ENCODE measurements at places on chromosomes 5 and 9. TPM values are rescaled to one million over a fixed set of nuclear protein-coding genes. Genes with fewer than 3 reads are reported as not detected.
A peak's percentile ranks its signal among the peaks of the same experiment; 100 is the strongest.

- H3K4me3 ChIP-seq, result no peak overlapping the region
- H3K27me3 ChIP-seq, result peaks cover 2% of the 10 kb centered on the region
- H3K4me1 ChIP-seq, result no peaks in the 10 kb centered on the region
- DNase-seq, result no peak
- H3K36me3 ChIP-seq, result no peaks in the 10 kb centered on the region
Measured at GRCh38 chr5:60483050-60483449, 216.9 kb downstream of the DEPDC1B start.

GRCh38 chr5:31614151-31615020 is 24.5 kb upstream of the PDZD2 start:
- no peaks in the 10 kb centered on the region for H3K36me3 ChIP-seq
- H3K27ac ChIP-seq, result no peak overlapping the region
- no peak for DNase-seq
- H3K27me3 ChIP-seq, result peaks cover 20% of the 10 kb centered on the region

The AK6 gene
- 59.0 TPM for total RNA-seq

GRCh38 chr9:18233311-18233710 is 240.6 kb upstream of the ADAMTSL1 start:
- H3K27ac ChIP-seq, result no peak overlapping the region
- no peak overlapping the region for H3K4me3 ChIP-seq
- H3K4me1 ChIP-seq, result no peaks in the 10 kb centered on the region
- H3K27me3 ChIP-seq, result no peaks in the 10 kb centered on the region
- no peaks in the 10 kb centered on the region for H3K36me3 ChIP-seq
- no peak for DNase-seq

DNA sequence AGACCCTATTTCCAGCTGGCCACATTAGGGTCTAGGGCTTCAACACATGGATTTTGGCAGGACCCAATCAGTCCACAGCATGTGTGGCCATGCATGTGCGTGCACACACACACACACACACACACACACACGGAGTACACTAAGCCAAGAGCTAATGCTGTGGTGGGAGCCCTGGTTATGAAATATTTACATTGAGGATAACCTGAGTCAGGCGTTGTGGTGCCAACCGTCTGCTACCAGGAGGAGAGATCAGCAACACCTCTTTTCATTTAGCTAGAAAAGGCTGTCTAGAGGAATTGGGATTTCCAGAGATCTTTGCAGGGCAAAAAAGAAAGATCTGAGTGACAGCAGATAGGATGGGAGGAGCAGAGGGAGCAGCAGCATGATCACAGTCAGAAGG is 141.5 kb downstream of the TRPM3 start:
- no peak for DNase-seq
- peaks cover 2% of the 10 kb centered on the region for H3K27me3 ChIP-seq
- no peak overlapping the region for H3K4me3 ChIP-seq
- H3K27ac ChIP-seq, result no peak overlapping the region
- H3K36me3 ChIP-seq, result no peaks in the 10 kb centered on the region
- H3K4me1 ChIP-seq, result no peaks in the 10 kb centered on the region

GRCh38 chr9:100437860-100438805 is 11.2 kb downstream of the MSANTD3 start:
- H3K4me1 ChIP-seq, result no peaks in the 10 kb centered on the region
- H3K27me3 ChIP-seq, result peaks cover 2% of the 10 kb centered on the region
- DNase-seq, result peak; percentile 47
- H3K27ac ChIP-seq, result no peak overlapping the region

The SPINK6 gene
- not detected for total RNA-seq

DNA sequence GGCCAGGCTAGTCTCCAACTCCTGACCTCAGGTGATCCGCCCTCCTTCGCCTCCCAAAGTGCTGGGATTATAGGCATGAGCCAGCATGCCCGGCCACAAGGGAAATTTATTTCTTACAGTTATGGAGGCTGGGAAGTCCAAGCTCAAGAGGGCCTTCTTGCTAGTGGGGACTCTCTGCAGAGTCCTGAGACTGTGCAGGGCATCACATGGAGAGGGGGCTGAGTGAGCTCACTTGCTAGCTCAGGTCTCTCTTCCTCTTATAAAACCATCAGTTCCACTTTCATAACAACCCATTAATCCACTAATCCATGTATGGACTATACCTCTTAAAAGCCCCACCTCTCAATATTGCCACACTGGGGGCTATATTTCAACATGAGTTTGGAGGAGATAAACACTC is 5.1 kb upstream of the SPIN1 start:
- H3K4me1 ChIP-seq, result peaks cover 8% of the 10 kb centered on the region
- H3K27ac ChIP-seq, result no peak overlapping the region
- no peak for DNase-seq
- no peaks in the 10 kb centered on the region for H3K27me3 ChIP-seq
- H3K36me3 ChIP-seq, result no peaks in the 10 kb centered on the region
- no peak overlapping the region for H3K4me3 ChIP-seq

GRCh38 chr5:103605277-103605676 is 42.7 kb upstream of the NUDT12 start:
- no peaks in the 10 kb centered on the region for H3K4me1 ChIP-seq
- peaks cover 2% of the 10 kb centered on the region for H3K27me3 ChIP-seq
- no peak overlapping the region for H3K27ac ChIP-seq
- H3K4me3 ChIP-seq, result no peak overlapping the region
- no peaks in the 10 kb centered on the region for H3K36me3 ChIP-seq
- no peak for DNase-seq

The PAIP2 gene
- 97.3 TPM for total RNA-seq

DNA sequence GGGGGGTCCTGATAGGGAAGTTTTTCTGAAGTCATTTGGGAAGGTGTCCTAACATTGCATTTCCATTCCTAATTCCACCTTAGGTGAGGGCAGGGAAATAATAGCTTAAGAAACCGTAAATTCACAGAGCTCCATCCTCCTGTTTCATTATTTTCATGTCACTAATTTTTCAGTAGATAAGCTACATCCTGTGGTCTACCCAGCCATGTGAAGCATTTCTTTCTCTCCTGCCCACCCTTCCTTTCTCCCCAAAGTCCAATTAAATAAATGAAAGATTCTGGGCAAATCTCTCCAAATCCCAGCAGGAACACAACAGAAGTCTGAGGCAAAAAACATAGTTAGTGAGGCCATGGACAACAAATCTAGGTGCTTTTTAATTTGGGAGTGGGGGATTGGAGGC is 95.1 kb upstream of the ERBIN start:
- H3K4me3 ChIP-seq, result no peak overlapping the region
- no peaks in the 10 kb centered on the region for H3K36me3 ChIP-seq
- H3K4me1 ChIP-seq, result peaks cover 4% of the 10 kb centered on the region
- no peak for DNase-seq
- no peaks in the 10 kb centered on the region for H3K27me3 ChIP-seq

The CATSPER3 gene
- total RNA-seq, result 0.81 TPM

DNA sequence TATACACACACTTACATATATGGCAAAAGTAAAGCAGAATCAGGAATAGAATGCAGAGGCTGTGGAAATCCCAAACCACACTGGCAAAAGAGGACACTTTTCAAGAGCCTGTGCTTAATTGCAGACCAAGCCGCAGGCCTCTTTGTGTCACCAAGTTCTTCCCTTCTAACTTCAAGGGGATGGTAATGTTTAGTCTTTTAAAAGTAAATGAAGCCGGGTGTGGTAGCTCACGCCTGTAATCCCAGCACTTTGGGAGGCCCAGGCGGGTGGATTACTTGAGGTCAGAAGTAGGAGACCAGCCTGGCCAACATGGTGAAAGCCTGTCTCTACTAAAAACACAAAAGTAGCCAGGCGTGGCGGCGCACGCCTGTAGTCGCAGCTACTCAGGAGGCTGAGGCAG is 28.7 kb downstream of the ROR2 start:
- no peak for DNase-seq
- no peak overlapping the region for H3K27ac ChIP-seq
- H3K4me3 ChIP-seq, result no peak overlapping the region
- H3K4me1 ChIP-seq, result no peaks in the 10 kb centered on the region
- peaks cover 3% of the 10 kb centered on the region for H3K36me3 ChIP-seq

- peaks cover 7% of the 10 kb centered on the region for H3K36me3 ChIP-seq
- peaks cover 8% of the 10 kb centered on the region for H3K4me1 ChIP-seq
- no peak overlapping the region for H3K27ac ChIP-seq
- DNase-seq, result no peak
- H3K27me3 ChIP-seq, result no peaks in the 10 kb centered on the region
Measured at GRCh38 chr5:416636-416960, 26.4 kb upstream of the EXOC3 start.

GRCh38 chr5:39412721-39413394 is 11.9 kb downstream of the DAB2 start:
- peaks cover 17% of the 10 kb centered on the region for H3K27me3 ChIP-seq
- DNase-seq, result no peak
- no peak overlapping the region for H3K4me3 ChIP-seq
- H3K4me1 ChIP-seq, result no peaks in the 10 kb centered on the region

DNA sequence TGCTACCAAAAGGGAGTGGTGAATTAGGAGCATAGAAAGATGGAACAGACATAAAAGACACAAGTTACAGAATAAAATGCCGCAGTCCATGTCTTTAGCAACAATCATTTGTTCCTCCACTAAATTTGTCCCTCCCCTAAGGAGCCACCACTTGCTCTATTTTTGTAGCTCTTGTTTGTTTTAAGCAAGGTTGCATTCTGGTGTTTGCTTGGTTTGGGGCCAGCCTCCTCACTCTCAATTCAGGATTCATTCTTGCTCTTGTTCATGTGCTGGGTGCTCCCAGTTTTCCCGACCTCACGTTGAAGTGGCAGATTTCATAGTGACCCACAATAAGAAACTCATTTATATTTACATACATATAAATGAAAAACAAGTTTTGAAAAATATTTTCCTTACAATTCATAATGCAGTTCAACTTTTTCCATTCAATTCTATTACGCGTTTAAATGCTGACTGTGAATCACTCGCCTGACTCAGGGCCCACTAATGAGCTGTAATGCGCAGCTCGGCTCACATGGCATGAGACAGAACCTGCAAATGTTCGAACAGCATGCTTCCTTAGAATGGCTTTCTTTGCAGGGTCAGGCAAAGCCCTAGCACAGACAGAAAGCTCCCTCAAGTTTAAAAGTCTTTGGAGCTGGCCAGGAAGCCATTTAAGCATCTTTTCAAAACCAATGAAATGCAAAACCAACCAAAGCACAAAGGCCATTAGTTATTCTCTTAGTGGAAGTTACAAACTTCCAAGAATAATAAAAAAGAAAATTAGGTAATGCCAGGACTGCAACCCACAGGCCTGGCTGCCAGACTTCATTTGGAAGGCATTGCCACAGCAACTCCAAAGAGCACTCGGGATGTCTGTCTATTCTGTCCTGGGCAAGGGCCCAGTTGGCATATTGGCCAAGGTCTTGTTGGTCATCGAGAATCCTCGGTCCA is 41.7 kb downstream of the RETREG1 start:
- no peak overlapping the region for H3K4me3 ChIP-seq
- H3K27me3 ChIP-seq, result no peaks in the 10 kb centered on the region
- peaks cover 18% of the 10 kb centered on the region for H3K4me1 ChIP-seq
- H3K36me3 ChIP-seq, result peaks cover 10% of the 10 kb centered on the region
- DNase-seq, result no peak
- H3K27ac ChIP-seq, result no peak overlapping the region

DNA sequence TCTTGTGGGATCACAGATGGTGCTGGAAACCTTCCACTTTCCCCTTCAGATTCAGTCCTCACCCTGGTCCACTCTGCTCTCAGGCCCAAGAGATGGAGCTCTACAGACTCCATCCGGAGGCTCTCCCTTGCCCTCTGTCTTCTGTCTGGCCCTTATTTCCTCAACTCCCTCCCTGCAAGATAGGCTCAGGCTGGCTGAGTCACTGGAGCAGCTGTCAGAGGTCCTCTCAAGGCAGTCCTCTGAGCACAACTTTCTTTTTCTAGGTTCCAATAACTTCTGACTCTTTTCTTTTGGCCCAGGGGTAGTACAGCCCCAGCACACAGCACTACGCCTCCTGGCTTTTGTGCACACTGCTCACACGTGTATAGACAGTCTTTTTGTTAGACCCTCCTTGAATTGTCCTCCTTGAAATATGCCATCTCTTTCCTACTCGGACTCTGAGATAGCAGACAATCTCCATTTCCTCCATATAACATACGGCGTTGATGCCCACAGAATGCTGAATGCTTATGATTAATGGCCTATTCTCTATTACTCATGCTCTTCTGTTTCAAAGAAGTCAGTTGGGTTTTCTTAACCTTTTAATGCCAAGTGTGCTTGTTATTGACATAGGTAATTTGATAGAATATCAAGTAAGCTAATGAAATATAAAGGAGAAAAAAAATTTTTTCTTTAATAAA is 193.1 kb downstream of the SLC12A2 start:
- DNase-seq, result no peak
- H3K4me1 ChIP-seq, result no peaks in the 10 kb centered on the region
- no peaks in the 10 kb centered on the region for H3K27me3 ChIP-seq
- H3K4me3 ChIP-seq, result no peak overlapping the region
- H3K27ac ChIP-seq, result no peak overlapping the region

The DMRT2 gene
- 1.5 TPM for total RNA-seq

- no peaks in the 10 kb centered on the region for H3K36me3 ChIP-seq
- no peak overlapping the region for H3K27ac ChIP-seq
- H3K27me3 ChIP-seq, result peaks cover 2% of the 10 kb centered on the region
- H3K4me3 ChIP-seq, result no peak overlapping the region
Measured at GRCh38 chr9:130240410-130241197, 25.0 kb upstream of the HMCN2 start.

The BRD3 gene
- total RNA-seq, result 36.7 TPM

- no peaks in the 10 kb centered on the region for H3K4me1 ChIP-seq
- H3K27me3 ChIP-seq, result no peaks in the 10 kb centered on the region
- no peak for DNase-seq
- no peaks in the 10 kb centered on the region for H3K36me3 ChIP-seq
- no peak overlapping the region for H3K4me3 ChIP-seq
- H3K27ac ChIP-seq, result no peak overlapping the region
Measured at GRCh38 chr5:68911840-68912690, 181.7 kb upstream of the SLC30A5 start.

- no peaks in the 10 kb centered on the region for H3K36me3 ChIP-seq
- no peak for DNase-seq
- H3K4me1 ChIP-seq, result no peaks in the 10 kb centered on the region
- no peaks in the 10 kb centered on the region for H3K27me3 ChIP-seq
- no peak overlapping the region for H3K27ac ChIP-seq
Measured at GRCh38 chr5:150570333-150570732, 62.4 kb downstream of the NDST1 start.

DNA sequence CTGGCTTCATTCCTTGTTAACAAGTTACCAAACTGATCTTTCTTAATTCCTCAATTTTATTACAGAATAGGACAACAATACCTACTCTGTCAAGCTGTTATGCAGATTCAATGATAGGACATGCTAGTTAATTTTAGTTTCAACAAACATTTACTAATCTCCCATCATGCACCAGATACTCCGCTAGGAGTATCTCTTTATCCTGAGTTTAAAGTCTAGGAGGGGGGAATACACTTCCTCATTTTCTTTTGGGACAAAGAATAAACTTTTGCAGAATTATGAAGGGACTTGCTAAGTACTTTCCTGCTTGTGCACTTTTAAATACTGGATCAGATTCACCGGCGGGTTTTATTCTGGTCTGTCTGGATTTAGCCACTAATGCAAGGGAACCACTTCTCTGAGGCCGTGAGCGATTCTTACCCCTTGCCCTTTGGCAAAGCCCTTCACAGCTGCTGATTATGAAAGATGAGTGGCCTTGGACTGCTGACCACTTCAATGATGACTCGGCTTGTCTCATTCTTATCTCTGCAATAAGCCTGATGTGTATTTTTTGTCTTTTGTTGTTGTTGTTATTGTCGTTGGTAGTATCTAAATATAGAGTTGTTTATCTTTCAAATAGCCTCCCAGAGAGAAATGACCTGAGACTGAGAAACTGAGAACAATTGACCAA is 73.9 kb downstream of the RMI1 start:
- DNase-seq, result no peak
- H3K27ac ChIP-seq, result no peak overlapping the region
- no peak overlapping the region for H3K4me3 ChIP-seq
- H3K27me3 ChIP-seq, result peaks cover 4% of the 10 kb centered on the region
- H3K36me3 ChIP-seq, result no peaks in the 10 kb centered on the region

The PPP3R2 gene
- total RNA-seq, result not detected

The IFNK gene
- not detected for total RNA-seq

The PCDHGC4 gene
- not detected for total RNA-seq

Data from activated T-helper 1 cell treated with anti-CD3 and anti-CD28 coated beads, Interleukin-12 subunit alpha, Interleukin-12 subunit beta, Interleukin-2, Interleukin-4 antibody, amounts not matched to agents 30 ng/mL and 10 ng/mL and 1 ng/mL, durations not matched to agents 14 hours and 24 hours and 36 hours (primary cell).